B cell (primary cell): ENCODE measurements at places on chromosomes 1 and 21.

GRCh38 chr1:172699111-172699510 lies 40.2 kb downstream of the FASLG start:
- DNase-seq = peak; percentile 25

GRCh38 chr1:100411019-100411418 lies 58.7 kb downstream of the CDC14A start:
- no peak for DNase-seq

DNA sequence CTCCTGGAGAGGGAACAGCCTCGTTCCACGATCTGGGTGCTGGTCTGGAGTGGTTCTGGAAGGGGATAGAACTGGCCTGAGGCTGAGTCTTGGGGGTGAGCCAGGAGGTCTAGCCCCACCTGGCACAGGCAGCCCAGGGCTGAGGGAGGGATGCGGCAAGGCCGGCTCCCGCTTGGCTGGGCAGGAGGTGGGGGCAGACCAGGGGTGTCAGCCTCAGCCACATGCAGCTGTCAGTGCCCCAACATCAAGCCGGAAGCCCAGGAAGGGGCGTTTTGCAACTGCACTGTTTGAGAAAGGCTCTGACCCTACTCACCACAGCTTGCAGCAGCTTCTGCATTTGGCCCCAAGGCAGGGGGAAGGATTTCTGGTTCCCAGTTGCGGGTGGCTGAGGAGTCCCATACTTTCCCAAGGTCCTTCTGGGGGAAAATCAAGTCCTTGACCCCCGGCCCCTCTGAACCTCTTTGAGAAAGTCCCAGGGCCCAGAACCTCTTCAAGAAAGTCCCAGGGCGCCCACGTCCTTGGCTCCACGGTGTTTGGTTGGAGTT lies 2.0 kb downstream of the EFHD2 start:
- DNase-seq = peak; percentile 87

- no peak for DNase-seq
Measured at GRCh38 chr1:65264197-65264929, 45.0 kb upstream of the DNAJC6 start.

DNA sequence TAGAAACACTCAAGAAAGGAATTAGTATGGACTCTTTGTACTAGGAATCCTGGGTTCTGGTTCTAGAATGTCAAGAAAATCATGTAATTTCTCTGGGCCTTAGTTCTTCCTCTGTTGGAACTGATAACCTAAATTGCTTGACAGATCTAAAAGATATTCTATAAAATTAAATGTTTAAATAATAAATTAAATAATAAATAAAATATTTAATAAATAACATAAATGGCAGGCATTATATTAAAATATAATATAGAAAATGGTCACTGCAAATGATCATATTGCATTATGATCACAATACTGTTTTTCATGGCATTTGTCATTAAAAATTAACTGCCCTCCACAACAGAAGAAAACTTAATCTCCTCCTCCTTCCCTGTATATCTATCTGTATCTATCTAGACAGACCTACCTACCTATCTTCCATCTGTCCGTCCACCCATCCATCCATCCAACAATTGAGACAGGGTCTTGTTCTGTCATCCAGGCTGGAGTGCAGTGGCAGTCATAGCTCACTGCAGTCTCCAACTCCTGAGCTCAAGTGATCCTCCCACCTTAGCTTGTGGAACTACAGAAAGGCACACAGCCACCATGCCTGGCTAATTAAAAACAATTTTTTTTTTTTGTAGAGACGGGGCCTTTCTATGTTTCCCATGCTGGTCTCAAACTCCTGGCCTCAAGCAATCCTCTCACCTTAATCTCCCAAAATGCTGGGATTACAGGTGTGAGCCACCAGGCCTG lies 16.4 kb downstream of the NUCKS1 start:
- no peak for DNase-seq
